ENCODE measurements at places on chromosomes 2 and 18.

- DNase-seq: no peak
Measured at GRCh38 chr2:104321116-104321795, 532.7 kb upstream of the POU3F3 start.

GRCh38 chr2:120763931-120764330 is 28.3 kb downstream of the GLI2 start:
- DNase-seq: no peak

DNA sequence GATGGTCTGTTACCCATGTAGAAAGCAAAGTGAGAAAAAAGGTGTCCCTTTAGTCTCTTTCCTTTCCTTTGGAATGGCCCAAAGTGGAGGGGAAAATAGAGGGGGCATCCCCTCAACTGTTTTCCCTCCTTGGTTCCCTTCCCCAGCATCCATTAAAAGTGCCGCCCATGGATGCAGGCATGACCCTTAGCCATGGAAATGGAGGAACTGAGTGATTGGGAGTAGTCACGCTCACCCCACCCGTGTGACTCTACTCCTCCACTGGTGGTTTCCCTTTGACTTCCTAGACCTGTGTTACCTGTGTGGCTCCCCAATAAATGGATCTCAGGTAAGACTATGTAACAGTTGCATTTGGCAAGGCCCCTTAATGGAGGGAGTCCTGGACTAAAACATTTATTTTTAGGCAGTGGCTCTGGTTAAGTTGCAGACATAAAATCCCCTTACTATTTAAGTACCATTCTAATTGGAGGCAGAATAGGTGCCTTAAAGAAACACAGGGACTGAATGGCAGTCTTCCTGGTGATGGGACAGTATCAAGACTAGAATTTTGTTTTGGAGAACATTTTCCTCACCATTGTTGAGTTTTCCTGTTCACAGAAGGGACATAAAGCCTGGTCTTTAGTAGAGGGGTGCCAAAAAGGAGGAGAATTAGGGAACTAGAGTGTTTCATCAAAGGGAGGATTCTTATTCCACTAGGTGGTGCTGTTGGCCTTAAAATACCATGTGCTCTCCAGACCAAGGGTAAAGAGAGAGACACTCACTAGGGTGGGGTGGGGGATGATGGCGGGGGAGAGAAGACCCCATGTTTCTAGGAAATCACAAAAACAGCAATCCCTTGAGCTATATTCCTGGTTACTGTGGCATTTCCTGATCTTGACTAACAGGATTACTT is 25.7 kb upstream of the PLA2R1 start:
- no peak for DNase-seq

- no peak for DNase-seq
Measured at GRCh38 chr2:144650907-144651306, 131.0 kb upstream of the ZEB2 start.

GRCh38 chr2:6574121-6574520 is 291.6 kb downstream of the CMPK2 start:
- DNase-seq: no peak

DNA sequence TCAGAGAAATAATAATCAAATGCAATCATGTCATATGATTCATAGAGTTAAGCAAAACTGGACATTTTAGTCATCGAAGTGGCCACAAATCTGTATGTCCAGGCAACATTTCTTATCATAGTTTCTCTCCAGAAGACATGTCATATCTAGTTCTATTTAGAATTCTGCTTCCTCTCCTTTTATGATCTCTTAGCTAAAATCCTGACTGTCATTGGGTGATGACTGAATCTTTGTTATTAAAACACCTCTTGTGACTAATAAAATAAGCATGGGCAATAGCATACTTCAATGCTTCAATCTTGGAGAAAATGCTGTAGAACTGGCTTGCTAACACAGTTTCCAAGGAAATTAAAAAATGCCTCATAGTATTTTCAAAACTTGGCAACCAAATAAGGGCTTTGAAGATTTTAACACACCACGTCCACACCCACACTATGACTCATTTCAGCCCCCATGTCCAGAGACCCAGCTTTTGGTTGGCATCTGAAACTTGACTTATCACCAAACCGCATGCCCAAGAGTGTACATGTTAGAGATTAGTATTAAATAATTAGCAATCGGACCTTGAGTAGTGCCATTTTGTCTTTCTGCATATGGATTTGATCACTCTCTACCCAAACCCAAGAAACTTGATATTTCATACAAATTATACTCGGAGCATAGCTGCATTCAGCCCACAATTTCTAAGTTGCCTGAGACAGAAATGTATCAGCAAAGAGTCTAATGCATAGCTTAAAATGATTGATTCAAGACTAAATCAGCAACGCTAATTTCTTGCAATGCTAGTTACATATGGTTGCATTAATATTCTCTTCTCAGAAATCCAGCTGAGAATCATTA is 106.5 kb upstream of the ETAA1 start:
- DNase-seq: no peak

- DNase-seq: no peak
Measured at GRCh38 chr18:49167084-49167483, 216.3 kb upstream of the SMAD7 start.

DNA sequence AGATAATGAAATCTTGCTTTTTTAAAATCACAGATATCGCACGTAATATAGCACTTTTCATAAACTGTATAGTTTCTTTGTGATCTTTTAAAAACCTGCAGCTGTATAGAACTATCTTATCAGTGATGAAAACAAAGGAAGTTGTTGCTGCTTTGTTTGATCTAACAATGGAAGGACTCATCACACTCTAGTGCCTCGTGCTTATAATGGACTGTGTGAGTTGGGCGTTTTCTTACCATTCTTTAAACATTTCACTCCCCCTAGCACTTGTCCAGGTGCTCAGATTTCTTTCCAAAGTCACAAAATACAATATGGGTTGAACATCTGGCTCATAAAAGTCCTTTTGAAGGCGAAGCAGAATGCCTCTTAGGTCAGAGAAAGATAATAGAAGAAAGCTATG is 94.8 kb upstream of the SPATS2L start:
- no peak for DNase-seq
